ENCODE measurements at places on chromosomes 13 and 19.

GRCh38 chr19:48806518-48806817 is 4.4 kb downstream of the BCAT2 start:
- DNase-seq = no peak

DNA sequence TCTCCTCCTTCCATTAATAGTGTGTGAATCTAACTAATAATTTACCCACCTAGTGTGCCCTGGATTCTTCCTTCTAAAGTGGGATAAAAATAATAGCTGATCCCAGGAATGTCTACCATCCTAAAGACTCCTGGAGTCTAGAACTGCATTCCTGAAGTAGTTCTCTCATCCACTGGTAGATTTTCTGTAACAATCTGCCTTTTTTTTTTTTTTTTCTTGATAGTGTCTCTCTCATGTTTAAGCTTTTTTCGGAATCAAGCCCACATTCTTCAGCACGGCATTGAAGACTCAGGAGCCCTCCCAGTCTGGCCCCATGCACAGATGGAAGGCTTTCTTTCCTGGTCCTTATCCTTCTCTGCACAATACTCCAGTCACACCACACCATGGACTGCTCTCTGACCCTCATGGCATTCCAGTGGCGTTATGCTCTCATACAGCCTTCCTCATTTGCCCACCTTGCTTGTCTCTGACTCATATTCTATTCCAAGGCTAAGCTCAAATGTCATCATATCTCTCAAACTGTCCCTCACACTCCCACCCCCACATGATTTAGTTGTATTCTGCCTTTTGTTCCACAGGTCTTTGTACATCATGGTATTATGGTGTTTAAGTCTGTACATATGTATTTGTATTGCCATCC is 68.7 kb upstream of the FRY start:
- no peak for DNase-seq

DNA sequence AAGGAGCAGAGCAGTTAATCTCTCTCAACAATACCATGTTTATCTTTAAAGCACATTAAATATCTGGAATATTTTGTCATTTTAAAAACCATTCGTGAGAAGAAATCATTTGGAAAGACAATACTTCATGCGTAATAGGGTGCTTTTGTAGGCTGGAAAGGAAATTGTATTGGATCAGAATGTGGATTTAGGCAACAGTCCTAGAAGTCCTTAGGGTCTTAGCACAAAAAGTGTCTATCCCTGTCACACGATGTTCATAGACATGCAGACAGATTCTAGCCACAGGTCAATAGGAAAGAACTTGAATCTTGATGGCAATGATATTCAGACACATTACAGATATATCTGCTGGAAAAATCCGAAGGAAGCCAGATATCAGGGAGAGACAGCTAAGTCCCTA is 156.0 kb downstream of the KCTD12 start:
- DNase-seq = no peak

- DNase-seq = no peak
Measured at GRCh38 chr19:10110972-10111317, 548 bp upstream of the P2RY11 start.

DNA sequence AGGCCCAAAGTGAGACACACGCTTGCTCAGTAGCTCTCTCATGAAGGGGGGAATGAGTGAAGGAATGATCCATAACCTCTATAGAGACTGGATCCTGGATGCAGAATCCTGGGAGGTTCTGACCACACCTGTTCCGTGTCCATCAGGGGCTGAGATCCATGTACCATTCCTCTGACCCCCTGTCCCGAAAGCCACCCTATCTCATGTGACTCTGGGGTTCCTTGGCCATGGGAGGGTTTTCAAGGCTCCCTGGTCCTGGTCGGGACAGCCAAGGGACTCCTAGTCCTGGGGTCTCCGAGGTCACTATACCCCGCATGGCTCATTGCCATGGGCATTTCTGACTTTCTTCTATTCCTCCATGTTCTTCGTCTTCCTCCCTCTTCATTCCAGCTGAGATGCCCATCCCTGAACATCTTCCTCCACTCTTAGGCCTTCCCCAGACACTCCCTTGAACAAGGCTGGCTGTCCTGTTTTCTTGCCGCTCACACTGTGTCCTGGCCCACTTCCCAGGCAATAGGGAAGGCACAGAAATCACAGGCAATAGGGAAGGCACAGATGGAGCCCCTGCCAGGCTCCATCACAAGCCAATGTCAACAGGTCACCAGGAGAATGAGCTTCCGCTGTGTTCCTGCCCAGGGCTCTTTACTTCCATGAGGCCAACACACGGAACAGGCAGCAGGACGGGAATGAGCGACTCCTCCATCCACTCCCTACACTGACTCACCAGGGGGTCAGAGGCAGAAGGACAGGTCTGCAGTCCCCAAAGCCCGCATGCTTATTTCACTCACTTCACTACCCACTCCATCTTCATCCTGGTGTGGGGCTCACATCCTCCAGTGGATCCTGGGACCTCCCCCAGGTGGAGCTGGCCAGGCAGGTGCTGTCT is 3.2 kb downstream of the CEACAM5 start:
- DNase-seq = no peak

DNA sequence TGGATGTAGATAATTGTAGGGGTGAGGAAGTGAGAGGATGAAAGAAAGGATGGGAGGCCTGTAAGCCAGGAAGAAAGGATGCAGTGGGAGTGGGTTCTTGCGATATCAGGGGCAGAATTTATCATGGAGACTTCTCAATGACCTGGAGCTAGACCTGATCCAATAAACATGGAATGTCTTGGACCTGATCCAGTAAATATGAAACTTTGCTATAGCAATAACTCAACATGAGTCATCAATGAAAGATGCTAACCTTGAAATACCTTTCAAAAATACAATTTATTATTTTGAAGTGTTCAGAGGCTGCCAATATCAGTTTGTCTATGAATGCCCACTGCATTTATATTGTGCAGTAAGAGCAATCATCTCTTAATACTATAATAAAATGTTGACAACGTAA is 279.5 kb downstream of the POU4F1 start:
- DNase-seq = no peak

DNA sequence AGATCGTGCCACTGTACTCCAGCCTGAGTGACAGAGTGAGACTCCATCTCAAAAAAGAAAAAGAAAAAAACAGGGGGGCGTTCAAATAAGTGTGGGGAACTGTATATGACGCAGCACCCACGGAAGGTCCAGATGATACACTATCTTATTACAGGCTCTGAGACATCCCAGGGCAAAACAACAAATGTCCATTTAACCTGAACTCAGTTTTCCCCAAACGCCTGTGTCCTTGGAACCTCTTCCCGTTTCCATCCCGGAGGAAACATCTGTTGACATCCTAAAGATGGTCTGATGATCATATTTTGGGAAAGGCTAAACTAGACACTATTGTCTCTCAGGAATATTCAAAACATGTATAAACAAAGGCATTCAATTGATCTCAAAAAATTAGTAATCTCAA is 72.4 kb downstream of the COL4A1 start:
- no peak for DNase-seq
